ENCODE measurements at places on chromosomes 16 and 17.

DNA sequence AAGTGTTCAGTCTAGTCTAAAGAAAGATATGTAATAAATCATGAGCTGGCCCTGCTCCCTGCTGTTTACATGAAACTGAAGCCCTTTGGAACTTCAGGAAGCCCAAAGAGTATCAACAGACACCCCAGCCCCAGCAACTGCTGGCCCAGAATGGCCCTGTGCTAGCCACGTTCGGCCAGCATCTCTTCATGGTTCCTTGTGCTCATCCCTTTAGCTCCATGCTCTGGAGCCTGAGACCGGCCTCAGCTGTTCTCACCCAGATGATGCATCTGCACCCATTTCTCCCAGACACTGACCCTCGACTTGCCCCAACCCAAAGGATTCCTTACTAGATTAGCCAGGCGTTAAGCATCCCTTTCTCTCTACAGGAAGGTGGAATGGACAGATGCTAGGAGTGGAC, 207.3 kb downstream of the HS3ST3B1 start:
- no peak for DNase-seq

GRCh38 chr16:50887500-50888298, 145.8 kb downstream of the CYLD start:
- DNase-seq, result no peak

GRCh38 chr17:58577696-58578095, 63.3 kb upstream of the MTMR4 start:
- DNase-seq, result peak; percentile 40

GRCh38 chr17:42081516-42082129, 16.6 kb downstream of the ZNF385C start:
- no peak for DNase-seq

DNA sequence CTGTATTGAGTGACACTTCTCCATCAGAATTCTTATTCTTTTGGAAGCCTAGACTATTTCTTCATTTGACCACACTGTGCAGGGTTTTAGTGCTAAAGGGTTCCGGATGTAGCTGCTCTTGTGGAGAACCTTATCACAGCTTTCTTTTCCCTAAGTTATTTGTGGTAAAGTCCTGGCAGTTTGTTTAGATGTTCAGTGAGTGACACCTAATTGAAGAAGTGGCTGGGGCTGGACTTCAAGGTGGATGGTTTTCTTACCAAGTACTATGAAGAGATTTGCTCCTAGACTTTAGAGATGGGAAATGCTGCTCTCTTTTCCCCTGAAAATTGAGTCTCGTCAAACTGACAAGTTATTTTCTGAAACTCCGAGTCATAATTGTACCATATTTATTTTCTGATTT, 144.0 kb upstream of the TBX2 start:
- no peak for DNase-seq

- DNase-seq, result no peak
Observed at GRCh38 chr17:10337976-10338375, 34.8 kb downstream of the MYH13 start.
